Kidney epithelial cell (primary cell): ENCODE measurements at places on chromosomes 11 and 22.

DNA sequence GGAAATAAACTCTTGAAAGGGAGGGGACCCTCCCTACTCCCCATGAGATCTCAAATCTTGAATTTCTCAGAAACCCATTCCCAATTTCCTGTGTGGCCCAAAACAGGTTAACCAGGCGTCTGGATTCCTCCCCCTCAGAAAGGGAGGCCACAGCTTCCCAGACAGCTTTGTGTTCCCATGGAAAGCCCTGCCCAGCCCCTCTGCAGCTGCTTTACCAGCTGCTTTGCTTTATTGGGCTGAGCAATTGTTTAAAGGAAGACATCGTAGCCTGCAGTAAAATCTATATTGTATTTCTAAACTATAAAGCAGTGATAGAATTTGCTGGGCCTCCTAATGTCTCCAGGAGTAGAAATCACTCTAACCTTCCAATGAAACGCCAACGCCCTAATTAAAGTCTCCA is 97.4 kb downstream of the CHST1 start:
- no peak for DNase-seq

- DNase-seq, result no peak
Measured at GRCh38 chr11:86288776-86289507, 13.1 kb upstream of the HIKESHI start.

GRCh38 chr22:50236731-50237409 is 8.0 kb downstream of the TUBGCP6 start:
- DNase-seq, result no peak

DNA sequence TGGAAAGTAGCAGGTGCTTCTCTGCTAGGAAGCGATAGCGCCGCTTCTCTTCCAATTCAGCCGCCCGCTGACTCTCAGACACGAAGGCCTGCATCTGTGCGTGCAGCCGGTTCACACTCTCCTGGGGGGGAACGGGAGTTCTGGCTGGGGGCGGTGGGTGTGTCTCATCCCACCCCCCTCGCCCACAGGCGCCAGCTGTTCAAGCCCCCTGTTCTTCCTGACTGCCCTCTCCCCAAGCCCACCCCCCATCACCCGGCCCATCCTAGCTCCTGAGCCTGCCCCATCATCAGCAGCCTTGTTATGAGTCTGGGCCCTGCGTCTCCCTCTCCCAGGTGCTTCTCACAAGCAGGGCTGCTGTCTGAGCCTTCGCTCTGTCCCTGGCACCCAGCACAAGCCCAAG is 13.1 kb upstream of the SLC16A8 start:
- DNase-seq, result no peak

- peak; percentile 53 for DNase-seq
Measured at GRCh38 chr11:69131644-69132300, 24.0 kb upstream of the SMIM38 start.

DNA sequence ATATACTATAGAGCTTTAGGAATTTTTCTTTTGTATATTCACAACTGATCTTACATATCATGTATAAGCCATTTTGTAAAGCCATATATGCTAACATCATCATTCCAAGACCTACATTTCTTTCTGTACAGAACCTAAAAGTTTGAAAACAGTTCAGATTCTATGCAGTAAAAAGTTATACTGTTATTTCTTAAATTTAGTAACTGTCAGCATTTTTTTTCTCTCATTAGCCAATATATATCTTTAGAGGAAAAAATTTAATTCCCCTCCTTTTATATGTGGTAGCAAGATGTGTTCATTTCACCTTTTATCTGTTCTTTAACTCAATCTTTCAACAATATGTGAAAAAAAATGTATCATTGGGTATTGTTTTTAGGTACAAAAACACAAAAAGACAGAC is 120.4 kb upstream of the TP53AIP1 start:
- DNase-seq, result no peak

DNA sequence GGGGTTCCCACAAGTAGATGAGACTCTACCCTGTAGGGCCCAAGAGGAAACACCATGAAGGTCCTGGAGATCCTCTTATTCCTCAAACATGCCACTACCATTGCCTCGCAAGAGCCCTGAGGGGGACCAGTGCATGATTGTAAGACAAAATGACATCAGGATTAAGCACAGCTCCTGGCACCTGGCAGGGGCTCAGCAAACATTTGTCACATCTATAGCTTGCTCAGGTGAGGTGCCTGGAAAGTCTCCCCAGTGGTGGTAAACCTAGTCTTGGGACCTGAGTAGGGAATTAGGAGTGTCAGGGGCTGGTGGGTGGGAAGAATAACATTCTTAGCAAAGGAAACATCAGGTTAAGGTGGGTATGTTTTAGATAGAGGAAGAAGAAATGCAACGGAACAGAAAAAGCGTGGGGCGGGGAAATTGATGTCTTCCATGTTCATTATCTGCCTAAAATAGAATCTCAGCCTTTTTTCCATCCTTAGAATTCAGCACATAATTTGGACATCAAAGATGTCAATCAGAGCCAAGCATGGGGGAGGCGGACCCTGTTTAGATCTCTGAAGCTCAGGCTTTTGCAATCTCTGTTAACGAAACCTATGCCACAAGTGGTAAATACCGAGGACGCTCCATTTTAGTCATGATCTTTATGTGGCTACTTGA is 924 bp downstream of the YPEL1 start:
- no peak for DNase-seq

DNA sequence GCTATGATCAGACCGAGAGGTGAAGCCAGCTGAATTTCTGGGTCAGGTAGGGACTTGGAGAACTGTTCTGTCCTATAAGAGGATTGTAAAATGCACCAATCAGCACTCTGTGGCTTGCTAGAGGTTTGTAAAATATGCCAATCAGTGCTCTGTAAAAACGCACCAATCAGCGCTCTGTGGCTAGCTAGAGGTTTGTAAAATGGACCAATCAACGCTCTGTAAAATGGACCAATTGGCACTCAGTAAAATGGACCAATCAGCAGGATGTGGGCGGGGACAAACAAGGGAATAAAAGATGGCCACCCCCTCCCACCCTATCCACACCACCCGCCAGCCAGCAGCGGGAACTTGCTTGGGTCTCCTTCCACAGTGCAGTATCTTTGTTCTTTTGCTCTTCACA is 6.4 kb upstream of the SEC14L4 start:
- no peak for DNase-seq
